ENCODE measurements at places on chromosomes 6 and 20. TPM values are rescaled to one million over a fixed set of nuclear protein-coding genes. Genes with fewer than 3 reads are reported as not detected.

The PNPLA1 gene
- total RNA-seq: not detected

The TEAD3 gene
- total RNA-seq: 63.3 TPM

The RIPOR2 gene
- total RNA-seq: 11.2 TPM

The CRIP3 gene
- total RNA-seq: 11.2 TPM

GRCh38 chr6:7833751-7834070 lies 76.9 kb downstream of the TXNDC5 start:
- DNase-seq: no peak

DNA sequence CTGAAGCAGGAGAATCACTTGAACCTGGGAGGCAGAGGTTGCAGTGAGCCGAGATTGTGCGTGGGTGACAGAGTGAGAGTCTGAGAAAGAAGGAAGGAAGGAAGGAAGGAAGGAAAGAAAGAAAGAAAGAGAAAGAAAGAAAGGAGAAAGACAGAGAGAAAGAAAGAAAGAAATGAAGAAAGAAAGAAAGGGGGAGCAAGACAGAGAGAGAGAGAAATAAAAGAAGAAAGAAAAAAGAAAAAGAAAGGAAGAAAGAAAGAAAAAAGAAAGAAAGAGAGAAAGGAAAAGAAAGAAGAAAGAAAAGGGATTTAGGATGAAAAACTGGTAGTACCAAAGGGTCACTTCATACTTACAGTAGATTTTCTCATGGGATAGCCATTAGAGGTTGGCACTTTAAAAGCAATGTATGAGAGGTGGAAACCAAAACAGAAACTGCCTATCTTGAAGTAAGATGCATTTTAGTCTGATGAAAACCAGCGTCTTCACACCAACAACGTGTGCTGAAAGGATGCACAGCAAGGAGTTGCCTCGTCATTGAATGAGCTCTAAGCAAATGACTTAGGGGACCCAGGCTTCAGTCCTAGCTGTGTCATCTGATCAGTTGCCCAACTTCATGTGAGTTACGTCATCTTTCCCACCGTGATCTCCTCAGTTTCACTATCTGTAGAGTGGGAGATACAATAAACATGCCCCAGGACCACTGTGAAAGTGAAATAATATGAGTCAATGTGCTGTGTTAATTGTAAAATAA lies 133.9 kb upstream of the NEDD9 start:
- DNase-seq: no peak

DNA sequence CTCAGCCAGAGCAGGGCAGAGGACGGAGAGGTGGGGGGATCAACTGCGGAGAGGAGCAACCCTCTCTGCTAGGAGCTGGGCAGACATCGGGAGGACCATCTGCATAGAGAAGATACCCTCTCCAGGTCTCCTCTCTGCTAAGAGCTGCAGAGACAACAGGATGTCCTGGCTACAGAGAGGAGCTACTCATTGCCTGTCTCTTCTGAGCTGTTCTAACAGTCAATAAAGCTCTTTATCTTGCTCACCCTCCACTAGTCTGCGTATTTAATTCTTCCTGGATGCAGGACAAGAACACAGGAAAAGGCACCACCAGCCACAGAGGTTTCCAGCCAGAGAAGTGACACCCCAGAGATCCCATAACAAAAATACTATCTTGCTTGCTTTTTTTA lies 871.1 kb upstream of the GJE1 start:
- no peak for DNase-seq

- DNase-seq: no peak
Measured at GRCh38 chr20:1673424-1673823, 15.8 kb upstream of the SIRPG start.

DNA sequence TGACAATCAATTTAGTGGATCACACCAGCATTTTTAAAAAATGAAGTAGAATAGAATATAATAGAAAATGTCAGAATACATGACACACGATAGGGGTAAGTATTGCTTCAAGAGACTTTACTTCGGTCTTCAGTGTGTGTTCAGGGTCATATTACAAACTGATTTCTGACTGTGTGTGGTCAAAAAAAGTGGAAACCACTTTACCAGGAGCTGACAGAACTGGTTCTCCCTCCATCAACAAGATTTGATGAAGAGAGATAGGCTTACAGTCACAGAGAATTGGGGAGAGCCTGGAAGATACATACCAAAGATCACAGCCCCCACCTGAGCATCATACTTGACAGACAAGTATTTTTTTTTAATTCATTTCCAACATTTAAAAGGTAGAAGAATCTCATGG lies 21.7 kb downstream of the ARMC2 start:
- no peak for DNase-seq

GRCh38 chr6:106082735-106083398 lies 3.3 kb upstream of the PRDM1 start:
- no peak for DNase-seq

DNA sequence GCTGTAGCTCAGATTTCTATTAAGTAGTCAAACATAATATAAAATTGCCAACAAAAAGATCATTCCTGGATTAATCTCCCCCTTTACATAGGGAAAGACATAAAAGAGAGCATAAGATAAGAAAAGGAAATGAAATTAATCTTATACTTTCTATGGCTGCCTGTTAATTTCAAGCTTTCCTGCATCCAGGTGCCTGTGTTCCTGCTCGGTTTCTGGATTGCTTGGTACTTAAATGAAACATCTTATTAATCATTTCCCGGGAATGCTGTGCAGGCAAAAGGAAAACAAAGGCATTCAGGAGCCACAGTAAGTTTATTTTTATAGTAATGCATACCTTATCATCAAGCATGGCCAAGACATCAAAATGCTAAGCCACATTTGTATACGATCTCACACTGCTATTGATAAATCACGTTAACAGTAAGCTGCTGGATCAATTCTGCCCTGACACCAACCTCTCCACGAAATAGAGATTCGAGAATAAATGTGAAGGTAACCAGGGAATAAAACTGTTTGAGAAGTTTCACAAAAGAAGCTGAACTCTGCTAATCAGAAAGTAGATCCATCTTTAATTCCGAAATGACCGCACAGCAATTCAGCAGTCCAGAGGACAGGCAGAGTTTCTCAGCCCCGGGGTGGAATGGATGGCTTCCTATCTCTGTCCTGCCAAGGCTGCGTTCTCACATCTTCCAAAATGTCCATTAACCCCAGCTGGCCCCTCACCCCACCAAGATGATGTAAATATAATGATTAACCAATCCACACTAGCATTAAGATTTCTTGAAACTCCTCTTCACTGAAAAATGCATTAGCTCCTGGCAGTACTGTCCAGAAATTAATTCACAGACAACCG lies 32.6 kb upstream of the APCDD1L start:
- no peak for DNase-seq

- no peak for DNase-seq
Measured at GRCh38 chr6:24584382-24584720, 61.6 kb downstream of the KIAA0319 start.
